Ovary (tissue), 10 donors: ENCODE measurements at places on chromosomes 4 and X. TPM values are rescaled to one million over a fixed set of nuclear protein-coding genes. Genes with fewer than 3 reads are reported as not detected.

RPA4 gene
- 0.08 TPM for polyA plus RNA-seq

RRH gene
- 0.20 TPM for polyA plus RNA-seq

PF4V1 gene
- not detected for polyA plus RNA-seq

SCOC gene
- 37.1 TPM for polyA plus RNA-seq

DAPP1 gene
- 1.6 TPM for polyA plus RNA-seq

UGT2A1 gene
- not detected for polyA plus RNA-seq

CSAG2 gene
- polyA plus RNA-seq: not detected

ALB gene
- polyA plus RNA-seq: 0.20 TPM

RHOXF2B gene
- polyA plus RNA-seq: 0.08 TPM

TCEAL3 gene
- polyA plus RNA-seq: 195 TPM

ADRA2C gene
- polyA plus RNA-seq: 1.0 TPM

NAA11 gene
- polyA plus RNA-seq: not detected

CDX4 gene
- not detected for polyA plus RNA-seq

ATP8A1 gene
- polyA plus RNA-seq: 10.0 TPM

PAQR3 gene
- 10.1 TPM for polyA plus RNA-seq

MAGEA11 gene
- polyA plus RNA-seq: not detected

TBC1D8B gene
- polyA plus RNA-seq: 2.3 TPM

SYNPO2 gene
- 121 TPM for polyA plus RNA-seq

GRID2 gene
- 6.8 TPM for polyA plus RNA-seq

PHKA1 gene
- 4.6 TPM for polyA plus RNA-seq

PLXNB3 gene
- 0.79 TPM for polyA plus RNA-seq
